Stimulated activated CD8-positive, alpha-beta memory T cell treated with anti-CD3 and anti-CD28 coated beads, Interleukin-7, amount 100 ng/mL, for 24 hours (primary cell): ENCODE measurements at places on chromosomes 4 and X.

DNA sequence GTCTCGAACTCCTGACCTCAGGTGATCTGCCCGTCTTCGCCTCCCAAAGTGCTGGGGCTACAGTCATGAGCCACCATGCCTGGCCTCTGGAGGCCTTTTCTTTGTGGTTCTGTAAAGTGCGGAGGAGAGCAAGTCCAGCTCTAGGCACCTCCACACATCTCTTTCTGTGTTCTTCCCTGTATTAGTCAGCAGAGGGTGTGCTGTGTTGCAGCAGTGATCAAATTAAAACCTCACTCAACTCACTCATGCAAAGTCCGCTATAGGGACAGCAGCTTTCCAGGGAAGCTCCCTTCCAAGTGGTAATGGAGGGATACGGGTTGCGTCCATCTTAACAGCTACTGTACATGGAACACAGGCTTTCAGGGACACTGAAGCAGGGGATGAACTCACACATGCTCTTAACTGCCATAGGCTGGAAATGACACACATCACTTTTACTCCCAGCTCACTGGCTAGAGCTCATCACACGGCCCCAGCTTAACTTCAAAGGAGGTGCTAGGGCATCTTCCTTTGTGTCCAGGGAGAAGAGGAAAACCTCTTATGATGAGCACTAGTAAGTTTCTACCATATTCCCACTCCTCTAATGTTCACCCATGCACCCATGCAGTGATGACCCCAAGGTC is 36.0 kb upstream of the CCNG2 start:
- DNase-seq, result no peak

DNA sequence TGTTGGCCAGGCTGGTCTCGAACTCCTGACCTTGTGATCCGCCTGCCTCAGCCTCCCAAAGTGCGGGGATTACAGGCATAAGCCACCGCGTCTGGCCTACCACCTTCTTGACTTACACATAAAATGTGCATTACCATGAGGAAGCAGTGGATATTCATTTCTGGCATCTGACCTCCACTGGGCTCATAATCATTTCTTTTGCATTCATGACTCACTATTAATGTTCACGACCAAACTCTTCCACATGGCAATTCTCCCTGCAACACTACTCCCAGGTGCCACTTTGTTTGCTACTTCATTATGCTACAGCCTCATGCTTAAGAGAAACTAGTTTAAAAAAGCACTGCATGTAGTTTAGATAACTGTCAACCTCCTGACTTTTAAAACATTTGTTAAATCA is 22.7 kb downstream of the RASGEF1B start:
- DNase-seq, result no peak

DNA sequence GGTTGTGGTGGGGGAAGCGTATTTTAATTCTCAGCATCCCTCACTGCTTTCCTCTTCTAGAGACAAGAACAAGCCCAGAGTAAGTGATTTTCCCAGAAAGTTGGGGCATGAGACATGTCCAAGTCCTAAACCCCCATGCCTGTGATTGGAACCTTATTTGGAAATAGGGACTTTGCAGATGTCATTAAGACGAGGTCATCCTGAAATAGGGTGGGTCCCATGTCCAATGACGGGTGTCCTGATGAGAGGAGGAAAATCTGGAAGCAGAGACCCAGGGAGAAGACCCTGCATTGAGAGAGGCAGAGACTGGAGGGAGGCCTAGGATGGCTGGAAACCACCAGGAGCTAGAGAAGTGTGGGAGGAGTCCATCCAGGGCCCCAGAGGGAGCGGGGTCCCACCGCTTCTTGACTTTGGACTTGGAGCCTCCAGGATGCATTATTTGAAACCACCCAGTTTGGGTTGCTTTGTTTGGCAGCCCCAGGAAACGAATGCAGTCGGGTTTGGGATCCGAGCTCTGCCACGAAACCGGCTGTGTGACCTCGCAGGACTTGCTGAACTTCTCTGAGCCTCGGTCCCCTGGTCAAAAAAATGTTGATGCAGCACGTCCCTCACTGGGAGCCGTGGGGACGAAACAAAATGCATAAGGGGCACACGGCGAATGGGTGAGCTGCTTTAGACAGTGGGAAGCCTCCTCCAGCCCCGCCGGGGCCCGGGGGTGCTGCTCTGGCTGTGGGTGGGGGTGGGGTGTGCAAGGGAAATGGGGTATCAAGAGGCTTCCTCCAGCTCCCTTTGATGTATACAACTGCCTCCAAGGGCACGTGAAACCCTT is 113.9 kb downstream of the CPZ start:
- no peak for DNase-seq

DNA sequence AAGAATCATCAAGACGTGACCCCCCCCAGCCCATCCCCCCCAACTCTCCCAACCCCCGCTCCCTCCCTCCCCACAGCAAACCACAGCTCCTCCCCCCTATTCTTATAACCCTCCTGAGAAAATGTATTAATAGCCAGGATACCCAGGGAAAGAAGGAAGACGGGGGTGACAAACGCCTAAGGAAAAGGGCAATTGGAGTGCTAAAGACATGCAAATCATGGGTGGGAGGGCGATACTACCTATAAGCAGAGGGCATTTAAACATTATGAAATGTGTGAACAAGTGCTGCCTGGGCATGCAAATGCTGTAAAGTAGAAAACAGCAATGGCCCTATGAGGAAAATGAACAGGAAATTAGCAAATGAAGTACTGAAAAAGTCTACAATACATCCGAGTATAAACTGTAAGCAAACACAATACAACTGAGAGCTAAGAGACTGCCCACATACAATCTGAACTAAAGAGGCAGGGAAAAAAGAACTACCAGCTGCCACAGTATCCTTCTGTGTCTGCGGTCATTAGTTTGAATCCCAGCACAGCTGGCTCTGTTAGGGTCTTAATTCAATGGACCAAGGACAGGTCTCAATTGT is 2.4 kb downstream of the CXXC4 start:
- no peak for DNase-seq
